Bladder microvascular endothelial cell (primary cell): ENCODE measurements at places on chromosomes 2 and 18. TPM values are rescaled to one million over a fixed set of nuclear protein-coding genes. Genes with fewer than 3 reads are reported as not detected.

The REG3G gene
- not detected in 2 replicates for total RNA-seq

The IL1A gene
- total RNA-seq, result 0.13 and 0.32 TPM in 2 replicates

The FBLN7 gene
- total RNA-seq, result 1.3 and 4.4 TPM in 2 replicates

The TSHZ1 gene
- total RNA-seq, result 6.5 and 12.1 TPM in 2 replicates

The KCNIP3 gene
- total RNA-seq, result under 0.01 and 0.06 TPM in 2 replicates

The CNTNAP5 gene
- total RNA-seq, result under 0.01 TPM in 1 of 2 replicates, not detected in the other

The NEU2 gene
- not detected in 2 replicates for total RNA-seq

The SNED1 gene
- 7.8 and 19.8 TPM in 2 replicates for total RNA-seq

The CYP27A1 gene
- 5.5 and 23.7 TPM in 2 replicates for total RNA-seq

The ADD2 gene
- 4.0 and 4.7 TPM in 2 replicates for total RNA-seq

The MOB1A gene
- total RNA-seq, result 69.9 and 76.5 TPM in 2 replicates

The AOX1 gene
- total RNA-seq, result 0.97 and 2.7 TPM in 2 replicates

The CAD gene
- 27.0 and 81.6 TPM in 2 replicates for total RNA-seq

The CYRIA gene
- total RNA-seq, result 17.0 and 30.8 TPM in 2 replicates

The FAM237A gene
- not detected in 2 replicates for total RNA-seq

The IL18R1 gene
- 0.65 and 0.82 TPM in 2 replicates for total RNA-seq

The BOLL gene
- not detected in 2 replicates for total RNA-seq
